CD4-positive, alpha-beta T cell treated with Interleukin-2 at 100 ng/mL for 4 hours (primary cell): ENCODE measurements at places on chromosomes 3 and 15.

DNA sequence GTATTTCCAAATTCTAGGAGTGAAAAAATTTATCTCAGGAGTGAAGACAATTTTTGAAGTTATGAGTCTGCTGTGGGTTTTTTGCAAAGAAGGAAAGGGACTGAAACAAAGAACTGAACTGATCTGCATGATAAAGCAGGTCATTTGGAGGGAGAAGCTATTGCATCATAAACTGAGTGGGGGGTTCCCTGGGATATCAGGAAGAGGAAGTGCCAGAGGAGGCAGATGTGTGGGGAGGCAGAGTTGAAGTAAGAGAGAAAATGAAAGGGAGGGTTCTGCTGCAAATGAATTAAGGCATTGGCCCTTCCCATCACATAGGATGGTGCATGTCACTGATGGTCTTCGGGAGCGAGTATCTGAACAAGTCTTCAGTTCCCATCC lies 379.2 kb downstream of the VPS13C start:
- DNase-seq, result no peak

GRCh38 chr3:10353160-10353559 lies 32.2 kb upstream of the SEC13 start:
- DNase-seq, result no peak

DNA sequence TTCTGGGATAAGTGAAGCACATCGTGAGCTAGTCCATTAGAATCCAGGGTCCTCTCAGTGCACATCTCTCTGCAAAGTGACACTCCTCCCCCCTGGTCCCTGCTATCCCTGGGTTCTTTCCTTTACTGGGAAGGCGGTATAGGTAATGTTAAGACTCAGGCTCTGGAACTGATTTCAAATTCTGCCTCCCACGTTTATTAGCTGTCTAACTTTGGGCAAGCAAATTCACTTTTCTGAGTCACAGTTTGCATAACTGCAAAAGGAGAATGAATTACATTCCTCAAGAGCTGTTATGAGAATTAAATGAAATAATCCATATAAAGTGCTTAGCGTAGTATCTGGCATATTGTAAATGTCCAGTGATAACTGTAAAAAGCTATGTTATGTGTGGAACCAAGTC lies 168.1 kb upstream of the LRRN1 start:
- no peak for DNase-seq

DNA sequence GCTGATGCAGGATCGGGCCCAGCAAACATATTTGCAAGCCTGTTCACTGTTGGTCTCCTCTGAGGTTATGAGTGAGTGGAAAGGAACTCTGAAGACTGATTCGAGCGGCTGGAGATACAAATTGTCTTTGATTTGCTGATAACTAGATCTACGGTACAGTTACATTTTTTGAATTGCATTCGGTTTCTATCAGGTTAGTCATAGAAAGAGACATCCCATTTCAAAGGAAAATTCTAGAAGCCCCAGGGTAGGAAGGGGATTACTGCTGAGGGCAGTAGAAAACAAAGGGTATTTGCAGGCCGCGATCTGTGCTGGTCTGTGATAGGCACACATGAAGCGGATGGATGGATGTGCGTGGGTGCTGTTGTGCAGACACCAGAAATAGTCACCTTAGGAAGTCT lies 228.4 kb downstream of the ITPR1 start:
- no peak for DNase-seq

DNA sequence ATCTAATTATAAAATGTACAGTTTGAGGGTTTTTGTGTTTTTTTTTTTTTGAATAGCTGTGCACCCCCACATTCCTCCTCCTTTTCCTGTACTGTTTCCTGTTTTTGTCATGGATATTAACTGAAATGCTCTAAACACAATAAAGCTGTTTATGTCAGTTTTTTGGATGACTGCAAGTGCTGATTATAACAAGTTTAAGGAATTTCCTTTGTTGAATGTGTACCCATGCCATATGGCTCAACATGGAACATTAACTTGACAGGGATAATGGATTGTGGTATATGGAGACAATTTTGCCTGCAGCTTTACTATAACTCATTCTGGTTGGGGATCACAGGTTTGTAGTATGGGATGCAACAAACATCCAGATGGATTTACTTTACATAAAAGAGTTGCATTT lies 216.4 kb downstream of the TCF12 start:
- no peak for DNase-seq

GRCh38 chr3:194300936-194301335 lies 50.2 kb downstream of the CPN2 start:
- DNase-seq, result no peak

DNA sequence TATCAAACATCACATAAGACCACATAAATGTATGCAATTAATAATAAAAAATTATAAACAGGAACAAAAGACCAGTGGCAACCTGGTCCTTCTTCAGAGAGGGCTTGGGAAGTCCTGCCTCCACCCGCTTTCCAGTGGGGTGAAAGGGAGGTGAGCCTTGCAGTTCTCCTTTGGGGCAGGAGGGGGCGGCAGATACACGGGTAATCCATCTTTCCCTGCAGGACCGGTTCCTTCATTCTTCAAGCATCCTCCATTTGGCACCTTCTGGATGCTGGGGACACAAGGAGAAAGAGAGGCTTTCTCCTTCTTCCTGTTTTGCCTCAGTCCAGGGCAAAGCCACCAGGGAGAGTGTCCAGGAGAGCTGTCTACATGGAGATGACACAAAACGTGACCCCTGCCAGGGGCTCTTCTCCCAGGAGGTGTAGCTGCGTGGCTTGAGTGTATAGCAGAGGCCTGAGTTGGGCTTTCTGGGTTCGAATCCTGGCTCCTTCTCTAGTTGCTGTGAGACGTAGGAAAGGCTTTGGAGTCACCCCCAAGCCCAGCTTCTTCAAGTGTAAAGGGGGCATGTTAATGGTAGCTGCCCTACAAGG lies 23.2 kb downstream of the RPLP1 start:
- peak; percentile 75 for DNase-seq

DNA sequence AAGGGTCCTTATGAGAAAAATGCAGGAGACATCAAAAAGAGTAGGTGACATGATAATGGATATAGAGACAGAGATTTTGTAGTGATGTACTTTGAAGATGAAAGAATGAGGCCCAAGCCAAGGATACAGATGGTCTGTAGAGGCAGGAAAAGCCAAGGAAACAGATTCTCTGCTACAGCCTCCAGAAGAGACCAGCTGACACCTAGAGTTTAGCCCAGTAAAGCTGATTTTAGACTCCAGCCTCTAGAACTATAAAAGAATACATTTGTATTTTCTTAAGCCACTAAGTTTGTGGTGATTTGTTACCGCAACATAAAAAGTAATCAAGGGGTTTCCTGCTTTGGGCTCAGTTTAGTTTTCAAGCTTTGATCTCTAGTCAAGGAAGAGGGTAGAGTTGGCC lies 64.8 kb downstream of the STRIT1 start:
- DNase-seq, result no peak

- DNase-seq, result peak; percentile 63
Measured at GRCh38 chr3:129016356-129016719, 15.2 kb downstream of the EFCC1 start.

DNA sequence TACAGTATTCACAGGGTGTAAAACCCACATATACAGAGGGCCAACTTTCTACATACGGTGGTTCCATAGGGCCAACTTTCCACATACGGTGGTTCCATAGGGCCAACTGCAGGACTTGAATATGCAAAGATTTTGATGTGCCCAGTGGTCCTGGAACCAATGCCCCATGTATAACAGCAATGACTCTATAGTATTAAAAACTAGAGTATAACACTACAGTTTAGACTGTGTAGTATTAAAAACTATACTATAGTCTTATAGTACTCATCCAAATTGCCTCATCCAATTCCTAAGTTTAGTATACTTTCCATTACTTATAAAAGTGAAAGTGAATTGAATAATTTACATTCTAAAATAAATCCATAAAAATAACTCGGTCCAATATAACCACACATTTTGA lies 75.9 kb downstream of the GSK3B start:
- no peak for DNase-seq

DNA sequence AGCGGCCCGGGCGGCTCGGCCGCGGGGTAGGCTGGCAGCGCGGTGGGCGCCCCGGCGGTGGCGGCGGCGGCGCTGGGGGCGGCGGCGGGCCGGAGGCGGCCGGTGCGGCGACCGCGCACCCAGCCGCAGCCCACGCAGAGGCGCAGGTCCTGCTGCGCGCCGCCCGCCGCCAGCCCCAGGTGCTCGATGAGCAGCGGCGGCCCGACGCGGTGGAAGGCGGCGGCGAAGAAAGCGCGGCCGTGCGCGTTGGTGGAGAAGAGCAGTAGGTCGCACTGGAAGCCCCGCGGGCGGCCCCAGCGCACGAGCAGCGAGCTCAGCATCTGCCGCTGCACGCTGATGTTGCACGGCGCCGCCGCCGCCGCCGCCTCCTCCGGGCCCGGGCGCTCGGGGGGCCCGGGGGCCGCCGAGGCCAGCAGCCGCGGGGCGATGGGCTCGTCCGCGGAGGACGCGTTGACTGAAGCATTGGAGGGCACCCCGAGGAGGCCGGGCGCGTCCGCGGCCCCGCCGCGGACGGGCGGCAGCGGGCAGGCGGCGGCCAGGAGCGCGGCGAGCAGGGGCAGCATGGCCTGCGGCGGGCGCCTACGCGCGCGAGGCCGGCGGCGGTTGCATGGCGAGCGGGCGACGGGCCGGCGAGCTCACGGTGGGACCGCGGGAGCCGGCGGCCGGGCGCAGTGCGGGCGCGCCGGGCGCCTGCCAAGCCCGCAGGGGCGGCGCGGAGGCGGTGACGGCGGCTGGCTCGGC lies 452 bp downstream of the TMEM158 start:
- DNase-seq, result peak; percentile 14

- DNase-seq, result no peak
Measured at GRCh38 chr3:130529486-130530215, 12.7 kb downstream of the COL6A6 start.

- DNase-seq, result no peak
Measured at GRCh38 chr3:9222956-9223639, 26.3 kb downstream of the SRGAP3 start.

DNA sequence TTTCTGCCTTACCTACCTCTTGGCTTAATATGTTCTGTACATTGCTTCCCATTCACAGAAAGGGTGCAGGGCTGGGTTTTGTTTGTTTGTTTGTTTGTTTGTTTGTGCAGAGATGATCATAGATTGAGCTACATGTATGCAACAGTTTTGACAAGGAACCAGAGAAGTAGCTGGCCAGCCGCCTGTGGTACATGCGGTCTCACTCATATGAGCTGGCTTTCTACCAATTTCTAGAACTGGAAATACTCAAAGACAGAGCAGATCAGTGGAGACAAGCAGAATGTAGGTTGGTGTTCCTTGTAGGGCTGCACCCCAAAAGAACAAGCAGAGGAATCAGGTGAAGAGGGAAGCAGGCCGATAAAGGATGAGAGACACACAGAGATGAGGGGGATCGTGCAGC lies 502.7 kb downstream of the SOX2 start:
- DNase-seq, result no peak

GRCh38 chr3:69266585-69266984 lies 119.3 kb downstream of the FRMD4B start:
- DNase-seq, result no peak

DNA sequence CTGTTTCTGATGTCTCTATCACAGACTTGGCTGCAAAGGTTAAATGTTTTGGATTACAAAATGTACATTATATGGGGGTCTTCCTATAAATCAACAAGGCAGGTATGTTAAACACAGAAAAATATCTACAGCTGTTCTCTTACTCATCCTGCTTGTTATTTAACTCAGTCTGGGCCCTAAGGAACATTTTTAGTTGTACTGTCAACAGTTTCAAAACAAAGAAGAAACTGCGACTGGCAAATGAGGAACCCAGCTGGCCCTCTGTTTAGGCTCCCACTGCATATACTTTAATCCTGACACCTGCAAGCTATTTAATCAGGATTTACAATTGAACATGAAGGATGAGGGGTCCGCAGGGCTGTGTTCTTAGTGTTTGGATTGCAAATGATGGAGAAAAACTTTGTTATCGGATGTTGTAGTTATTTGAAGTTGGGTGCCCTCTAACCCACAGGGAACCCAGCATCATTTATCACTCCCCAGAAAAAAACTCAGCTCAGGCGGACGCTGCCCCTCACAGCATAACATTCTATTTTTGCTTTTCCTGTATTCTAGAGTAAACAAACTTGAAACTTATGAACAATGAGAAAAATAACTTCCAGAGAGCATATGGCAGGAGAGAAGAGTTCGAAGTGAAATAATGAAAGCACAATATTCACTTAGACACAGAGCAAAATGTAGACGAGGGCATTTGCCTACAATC lies 91.2 kb downstream of the POLR2M start:
- no peak for DNase-seq

DNA sequence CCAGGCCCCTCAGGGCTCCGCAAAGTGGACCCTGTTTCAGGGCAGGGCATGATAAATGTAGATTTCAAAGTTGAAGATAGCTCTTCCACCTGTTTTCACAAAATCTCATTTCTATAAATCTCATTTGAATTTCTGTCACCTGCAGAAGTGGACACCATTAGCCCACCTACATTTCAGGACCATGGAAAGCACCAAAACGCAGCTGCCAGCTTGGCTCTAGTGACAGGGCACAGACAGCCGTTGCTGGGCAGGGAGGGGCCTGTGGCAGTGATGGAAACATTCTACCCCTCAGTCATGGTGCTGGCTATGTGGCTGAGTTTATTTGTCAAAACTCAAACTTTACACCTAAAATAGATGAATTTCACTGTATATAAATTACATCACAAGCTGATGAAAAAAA lies 40.4 kb downstream of the PRR23E start:
- no peak for DNase-seq

- DNase-seq, result no peak
Measured at GRCh38 chr15:64749167-64749566, 26.2 kb downstream of the RBPMS2 start.

GRCh38 chr3:17111586-17111985 lies 226.8 kb downstream of the PLCL2 start:
- no peak for DNase-seq

DNA sequence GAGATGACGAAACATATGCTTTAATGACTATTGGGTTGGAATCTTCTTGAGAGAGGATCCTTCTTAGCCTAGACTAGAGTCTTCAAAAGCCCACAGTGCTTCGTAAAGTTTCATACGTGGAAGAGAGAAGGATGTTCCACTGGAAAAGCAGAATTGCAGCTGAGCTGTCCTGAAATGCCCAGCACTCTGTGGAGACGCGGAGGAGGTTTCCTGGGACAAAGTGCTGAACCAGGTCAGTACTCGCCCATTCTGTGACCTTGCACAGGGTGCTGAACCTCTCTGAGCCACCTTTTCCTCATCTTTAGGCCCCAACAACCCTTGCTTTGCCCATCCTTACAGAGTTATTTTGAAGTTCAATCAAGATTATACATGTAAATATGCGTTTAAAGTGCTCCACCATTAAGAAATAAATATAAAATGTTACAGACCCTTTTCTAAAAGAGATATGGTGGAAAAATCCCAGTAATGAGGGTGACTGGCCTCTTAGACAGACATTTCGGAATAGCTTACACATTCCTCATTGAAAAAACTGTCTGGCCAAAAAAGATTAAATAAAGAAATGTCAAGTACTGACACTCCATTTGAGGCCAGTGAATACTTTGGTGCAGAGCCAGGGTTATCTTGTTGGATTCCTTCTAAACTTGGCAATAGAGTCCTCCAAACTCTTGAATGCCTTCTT lies 4.2 kb upstream of the MAGEF1 start:
- no peak for DNase-seq

GRCh38 chr15:62976301-62976881 lies 66.2 kb upstream of the TPM1 start:
- DNase-seq, result no peak
